Kidney capillary endothelial cell (primary cell): ENCODE measurements at places on chromosomes 13 and 19.

DNA sequence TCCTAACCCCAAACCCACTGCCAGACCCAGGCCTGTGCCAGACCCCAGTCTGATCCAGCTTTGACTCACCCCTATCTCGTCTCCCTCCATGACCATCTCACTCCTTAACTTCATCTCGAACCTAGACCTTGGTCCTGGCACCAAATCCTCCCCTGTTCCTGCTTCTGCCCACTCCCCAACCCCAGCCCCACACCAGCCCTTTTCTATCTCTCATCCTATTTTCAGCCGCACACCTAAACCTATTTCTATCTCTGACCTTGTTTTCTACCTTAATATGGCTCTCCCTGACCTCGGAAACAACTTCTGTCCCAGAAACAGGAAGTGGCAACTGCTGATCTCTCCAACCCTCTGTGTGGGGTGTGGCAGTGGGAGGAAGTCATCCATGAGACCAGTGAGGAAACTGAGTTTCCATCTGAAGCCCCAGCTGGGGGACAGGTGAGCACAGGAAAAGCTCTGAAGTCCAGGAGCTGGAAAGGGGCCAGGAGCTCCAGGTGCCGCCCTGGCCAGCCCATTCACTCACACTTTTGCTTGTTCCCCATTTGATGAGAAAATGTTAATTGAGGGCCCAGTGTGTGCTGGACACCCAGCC lies 13.7 kb downstream of the PTH2 start:
- DNase-seq = no peak

GRCh38 chr19:46970815-46971214 lies 48.8 kb upstream of the NPAS1 start:
- no peak for DNase-seq

DNA sequence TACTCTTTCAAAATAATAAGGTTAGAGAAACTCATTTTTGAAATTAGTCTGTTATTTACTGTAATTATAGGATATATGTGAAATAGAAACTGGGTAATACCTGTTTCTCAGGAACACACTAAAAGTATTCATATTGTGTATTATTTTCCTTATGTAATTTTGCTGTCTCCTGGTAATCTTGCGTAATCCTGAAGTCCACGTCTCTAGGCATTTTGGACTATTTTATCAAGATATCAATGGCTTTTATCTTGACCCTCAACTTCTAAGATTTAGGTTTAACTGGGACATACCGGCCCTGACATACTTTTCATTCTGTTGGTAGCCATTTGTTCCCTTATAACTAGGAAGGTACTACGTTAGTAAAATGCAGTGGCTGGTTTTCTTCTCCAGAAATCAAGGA lies 80.3 kb downstream of the PAN3 start:
- no peak for DNase-seq

DNA sequence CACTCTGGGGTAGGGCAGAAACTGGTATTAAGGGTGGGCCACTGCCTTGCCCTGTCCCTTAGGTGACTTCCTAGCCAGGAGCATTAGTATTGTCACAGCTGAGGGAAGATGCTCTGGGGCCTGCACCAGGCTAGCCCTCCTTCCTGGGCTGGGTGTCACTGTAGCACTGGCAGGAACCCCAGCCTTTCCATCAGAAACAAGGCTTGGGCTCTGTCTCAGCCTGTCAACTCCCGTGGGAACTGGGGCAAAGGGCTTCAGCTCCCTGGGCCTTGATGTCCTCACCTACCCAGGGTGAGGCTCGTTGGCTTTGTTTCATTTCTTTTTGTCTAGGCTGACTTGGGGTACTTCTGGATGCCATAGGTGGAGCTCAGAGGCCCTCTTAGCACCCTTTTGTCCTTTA lies 18.0 kb downstream of the PAF1 start:
- DNase-seq = no peak

DNA sequence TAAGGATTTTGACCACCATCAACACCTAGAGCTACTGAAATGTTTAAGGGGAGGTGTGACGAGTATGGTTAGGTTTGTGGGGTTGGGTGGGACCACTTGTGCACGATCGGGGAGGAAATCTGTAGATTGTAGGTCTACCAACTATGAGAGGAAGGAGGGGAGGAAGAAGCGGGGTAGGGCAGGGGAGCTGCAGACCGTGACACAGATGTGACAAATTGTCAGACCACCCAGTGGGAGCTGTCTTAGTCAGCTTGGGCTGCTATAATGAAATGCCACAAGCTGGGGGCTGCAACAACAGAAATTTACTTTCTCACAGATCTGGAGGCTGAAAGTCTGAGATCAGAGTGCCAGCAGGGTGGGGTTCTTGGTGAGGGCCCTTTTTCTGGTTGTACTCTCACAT lies 62.2 kb upstream of the ARGLU1 start:
- no peak for DNase-seq

DNA sequence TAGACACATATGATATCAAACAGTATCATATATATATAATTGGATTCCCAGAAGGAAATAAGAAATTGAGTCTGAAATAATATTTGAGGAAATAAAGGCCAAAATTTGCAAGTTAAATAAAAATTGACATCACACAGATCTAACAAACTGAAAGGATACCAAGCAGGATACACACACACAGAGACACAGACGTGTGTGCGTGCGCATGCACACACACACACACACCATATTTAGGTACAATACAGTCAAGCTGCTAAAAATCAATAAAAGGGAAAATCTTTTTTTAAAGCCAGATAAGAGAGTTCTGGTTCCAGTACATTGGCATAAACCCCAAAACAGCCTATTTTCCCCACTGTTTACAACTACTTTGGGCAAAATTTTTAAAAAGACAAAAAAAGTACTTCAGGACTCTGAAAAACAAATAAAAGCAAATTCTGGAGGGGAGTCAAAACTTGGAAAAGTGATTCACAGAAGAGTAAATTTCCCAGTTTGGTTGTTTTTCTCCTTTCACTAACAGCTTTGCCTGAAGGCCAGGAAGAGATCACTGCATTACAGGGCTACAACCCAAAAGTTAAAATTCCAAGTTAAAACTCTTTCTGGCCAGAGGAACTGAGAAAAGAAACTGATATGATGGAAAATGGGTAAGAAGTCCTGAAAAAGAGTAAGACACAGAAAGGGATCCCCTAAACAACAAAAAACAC lies 16.2 kb downstream of the MYCBP2 start:
- DNase-seq = no peak

DNA sequence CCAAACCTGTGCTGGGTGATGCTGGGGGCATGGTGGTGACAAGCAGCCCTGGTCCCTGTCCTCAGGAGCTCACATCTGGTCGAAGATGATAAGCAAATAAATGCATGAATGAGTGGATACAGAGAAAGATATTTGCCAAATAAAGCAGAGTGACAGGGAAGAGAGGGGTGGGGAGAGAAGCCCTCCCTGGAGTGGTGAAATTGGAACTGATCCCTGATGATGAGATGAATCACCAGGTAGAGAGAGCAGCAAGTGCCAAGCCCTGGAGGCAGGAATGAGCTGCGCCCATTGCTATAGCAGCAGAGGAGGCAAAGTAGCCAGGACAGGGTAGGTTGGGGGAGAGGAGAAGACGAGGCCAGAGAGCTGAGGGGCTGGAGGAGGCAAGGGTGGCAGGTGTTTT lies 13.7 kb downstream of the FXYD5 start:
- DNase-seq = no peak

DNA sequence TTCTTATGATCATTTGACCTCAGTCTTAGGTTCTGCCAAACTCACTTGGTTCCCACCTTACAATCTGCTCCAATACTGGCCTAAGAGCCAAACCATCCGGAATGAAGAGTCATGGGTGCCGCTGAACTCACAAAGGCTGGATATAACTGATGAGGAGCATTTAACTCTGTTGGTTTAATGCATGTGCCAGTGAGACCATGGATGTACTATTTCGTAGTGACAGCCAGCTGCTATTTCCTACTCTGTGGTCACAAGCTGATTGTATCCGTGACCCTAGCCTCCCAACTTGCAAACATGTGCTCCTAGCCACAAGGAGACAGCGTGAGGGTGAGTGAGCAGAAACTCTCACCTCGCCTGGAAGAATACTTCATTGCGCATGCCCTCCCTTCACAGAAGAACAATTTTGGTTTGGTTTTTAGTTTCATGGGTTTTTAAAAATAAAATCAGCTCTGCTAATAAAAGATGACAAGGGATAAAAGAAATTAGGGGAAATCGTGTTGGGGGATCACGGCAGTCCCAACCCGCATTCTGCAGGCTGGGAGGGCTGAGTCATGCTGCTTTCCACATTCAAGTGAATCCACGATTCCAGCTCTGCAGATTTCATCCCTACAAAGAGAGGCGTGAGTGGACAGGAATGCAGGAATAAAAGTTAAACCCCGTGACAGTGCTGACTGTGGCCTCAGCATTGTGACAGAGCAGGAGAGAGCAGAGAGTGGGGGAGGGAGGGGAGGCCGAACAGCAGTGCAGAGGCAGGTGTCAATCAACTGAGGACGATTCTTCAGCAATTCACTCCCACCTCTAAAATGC lies 66.8 kb upstream of the RAP2A start:
- no peak for DNase-seq
